DMS79 (cell line): ENCODE measurements at places on chromosomes 1 and 21.
A peak's percentile ranks its signal among the peaks of the same experiment; 100 is the strongest.

- DNase-seq, result no peak
These were observed 5.8 kb downstream of the JMJD4 start for GRCh38 chr1:227729144-227729880.

DNA sequence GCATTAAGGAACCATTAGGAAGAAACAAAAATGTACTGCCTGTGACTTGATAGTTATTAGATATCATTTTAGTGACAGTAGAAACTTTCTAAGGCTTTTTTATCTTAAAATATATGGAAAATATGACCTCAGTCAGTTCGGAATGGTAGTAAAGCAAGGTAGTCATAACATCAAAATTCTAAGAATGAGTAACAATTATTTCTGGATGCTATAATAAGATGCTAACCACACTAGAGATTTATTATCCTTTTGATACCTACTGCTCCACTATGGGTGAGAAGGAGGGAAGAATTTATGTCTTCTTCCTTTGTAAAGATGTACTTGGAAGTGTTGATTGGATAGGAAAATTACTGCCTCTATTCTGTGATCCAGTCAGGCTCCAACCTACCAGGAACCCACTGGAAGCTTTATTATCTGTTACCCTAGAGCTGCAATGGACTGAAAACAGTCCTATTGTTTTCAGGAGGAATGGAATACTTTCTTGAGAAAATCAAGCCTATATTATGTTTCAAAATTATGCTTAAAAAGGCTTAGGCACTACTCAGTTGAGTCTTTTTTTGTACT is 8.8 kb downstream of the FMN2 start:
- DNase-seq, result no peak

DNA sequence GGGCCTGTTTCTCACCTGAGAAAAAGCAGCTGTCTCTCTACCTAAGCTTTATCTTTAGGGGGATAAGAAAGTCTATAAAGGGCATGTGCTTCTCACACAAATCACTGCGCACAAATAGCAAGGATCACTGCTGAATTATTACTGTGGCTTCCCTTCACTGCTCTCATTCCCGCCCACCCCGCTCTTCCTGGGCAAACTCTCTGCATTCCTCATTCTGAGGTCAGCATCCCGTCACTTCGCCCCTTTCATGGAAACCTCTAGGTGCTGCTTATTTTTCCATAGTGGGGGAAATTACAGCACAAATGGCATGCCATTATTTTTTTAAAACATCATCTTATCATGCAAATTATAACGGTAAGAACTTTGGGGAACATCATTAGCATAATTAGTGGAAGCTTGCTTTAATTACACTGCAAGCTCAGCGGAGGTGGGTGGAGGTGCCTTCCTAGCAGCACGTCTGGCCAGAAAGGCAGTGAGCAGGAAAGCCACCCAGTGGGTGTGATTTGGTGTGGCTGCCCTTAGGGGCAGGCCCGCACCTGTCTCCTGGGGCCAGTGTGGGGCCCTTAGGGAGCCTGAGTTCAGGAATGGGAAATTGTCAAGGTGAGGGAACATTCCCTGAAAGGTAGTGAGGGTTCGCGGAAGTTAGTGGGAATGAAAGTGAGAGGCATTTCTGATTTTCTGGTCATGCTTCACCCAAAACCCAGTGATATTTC is 105.9 kb downstream of the LAMC2 start:
- no peak for DNase-seq

GRCh38 chr1:74618974-74619373 is 54.6 kb downstream of the ERICH3 start:
- no peak for DNase-seq

GRCh38 chr1:229281339-229281926 is 10.5 kb downstream of the RAB4A start:
- DNase-seq, result no peak

GRCh38 chr1:21492356-21492625 is 16.9 kb upstream of the ALPL start:
- no peak for DNase-seq

- no peak for DNase-seq
These were observed 81.5 kb upstream of the ZBTB40 start for GRCh38 chr1:22370190-22370498.

DNA sequence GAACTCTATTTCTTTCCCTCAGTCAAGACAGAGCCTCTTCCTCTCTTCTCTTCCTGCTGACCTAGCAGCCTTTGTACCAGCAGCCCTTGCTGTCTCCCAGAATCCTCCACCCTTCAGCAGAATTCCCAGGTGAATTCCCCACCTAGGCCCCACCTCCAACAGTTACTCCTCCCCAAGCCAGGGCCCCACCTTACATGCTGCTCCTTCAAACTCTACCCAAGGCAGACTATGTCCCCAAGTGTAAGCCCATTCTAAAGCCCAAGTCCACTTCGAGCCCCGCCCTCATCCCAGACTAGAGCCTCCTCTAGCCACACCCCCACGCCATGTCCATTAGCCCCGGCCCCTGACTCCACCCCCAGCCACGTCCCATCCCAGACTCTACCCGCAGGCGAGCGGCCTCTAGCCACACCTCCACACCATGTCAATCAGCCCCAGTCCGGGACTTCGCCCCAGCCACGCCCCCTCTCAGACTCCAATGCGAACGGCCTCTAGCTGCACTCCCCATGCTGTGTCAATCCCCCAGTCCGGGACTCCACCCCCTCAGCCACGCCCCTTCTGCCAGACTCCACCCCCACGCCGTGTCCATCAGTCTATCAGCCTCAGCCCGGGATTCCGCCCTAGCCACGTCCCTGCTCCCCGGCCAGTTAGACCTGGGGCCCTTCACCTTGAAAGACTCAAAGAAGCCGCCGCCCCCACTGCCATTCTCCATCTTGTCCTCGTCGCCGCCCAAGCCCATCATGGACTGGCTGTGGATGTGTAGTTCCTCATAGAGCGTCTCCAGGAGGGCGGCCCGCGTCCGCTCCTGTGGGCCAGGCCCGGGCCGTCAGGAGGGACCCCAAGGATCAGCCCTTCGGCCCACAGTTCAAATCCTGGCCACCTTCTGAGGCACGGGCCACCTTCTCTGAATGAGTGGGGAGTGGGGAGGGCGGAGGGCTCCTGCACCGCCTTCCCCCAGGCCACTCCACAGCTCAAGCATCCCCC is 61.3 kb downstream of the RAP1GAP start:
- DNase-seq, result no peak

- DNase-seq, result no peak
These were observed 46.8 kb upstream of the LAPTM5 start for GRCh38 chr1:30804352-30804751.

DNA sequence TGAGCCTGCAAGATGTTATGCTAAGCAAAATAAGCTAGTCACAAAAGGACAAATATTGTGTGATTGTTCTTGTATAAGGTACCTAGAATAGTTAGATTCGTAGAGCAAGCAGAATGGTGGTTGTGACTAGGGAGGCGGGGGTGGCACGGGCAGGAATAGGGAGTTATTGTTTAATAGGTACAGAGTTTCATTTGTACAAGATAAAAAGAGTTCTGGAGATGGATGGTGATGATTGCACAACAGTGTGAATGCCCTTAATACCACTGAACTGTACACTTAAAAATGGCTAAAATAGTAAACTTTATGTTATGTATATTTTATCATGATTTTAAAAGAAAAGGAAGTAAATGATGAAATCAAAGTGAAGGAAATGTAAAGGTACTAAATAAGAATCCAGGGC is 20.6 kb downstream of the LRRC42 start:
- no peak for DNase-seq

- no peak for DNase-seq
These were observed 71.1 kb downstream of the SETD4 start for GRCh38 chr21:35989138-35989735.

DNA sequence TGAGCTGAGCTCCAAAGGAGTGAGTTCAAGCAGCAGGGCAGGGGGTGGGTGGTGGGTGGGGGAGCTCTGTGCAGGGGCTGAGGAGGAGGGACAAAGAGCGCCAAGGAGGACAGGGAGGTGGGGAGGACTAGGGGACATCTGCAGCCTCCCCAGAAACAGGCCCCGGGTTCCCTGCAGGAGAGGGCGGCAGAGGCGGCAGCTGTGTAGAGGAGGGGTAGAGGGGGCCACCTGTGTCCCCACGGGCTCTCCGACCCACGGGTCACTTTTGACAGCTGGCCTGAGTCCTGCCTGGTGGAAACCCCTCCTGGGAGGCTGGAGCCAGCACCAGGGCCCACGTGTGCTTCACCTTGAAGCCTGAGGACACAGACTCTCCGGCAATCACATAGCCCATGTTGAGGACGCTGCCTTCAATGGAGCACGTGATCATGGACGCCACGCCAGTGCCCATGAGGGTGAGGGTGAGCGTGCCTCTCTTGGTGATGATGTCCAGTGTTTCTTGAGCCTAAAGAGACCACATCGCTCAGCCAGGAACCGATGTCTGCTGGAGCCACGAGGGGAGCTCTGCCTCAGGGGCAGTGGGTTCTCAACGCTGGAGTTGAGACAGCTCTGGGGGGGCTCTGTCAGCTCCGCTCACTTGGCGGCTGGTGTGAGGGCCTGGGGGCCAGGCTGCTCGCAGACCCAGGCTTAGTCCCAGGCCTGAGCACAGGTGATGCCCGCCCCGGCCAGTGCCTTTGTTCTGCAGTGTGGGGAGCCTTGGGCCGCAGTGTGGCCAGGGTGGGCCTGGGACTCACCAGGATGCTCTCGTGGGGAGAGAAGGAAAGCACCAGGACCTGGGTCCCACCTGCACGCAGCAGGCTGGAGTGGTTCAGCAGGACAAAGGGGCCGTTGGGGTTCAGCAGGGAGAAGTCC is 6.6 kb upstream of the TMEM52 start:
- DNase-seq, result no peak

DNA sequence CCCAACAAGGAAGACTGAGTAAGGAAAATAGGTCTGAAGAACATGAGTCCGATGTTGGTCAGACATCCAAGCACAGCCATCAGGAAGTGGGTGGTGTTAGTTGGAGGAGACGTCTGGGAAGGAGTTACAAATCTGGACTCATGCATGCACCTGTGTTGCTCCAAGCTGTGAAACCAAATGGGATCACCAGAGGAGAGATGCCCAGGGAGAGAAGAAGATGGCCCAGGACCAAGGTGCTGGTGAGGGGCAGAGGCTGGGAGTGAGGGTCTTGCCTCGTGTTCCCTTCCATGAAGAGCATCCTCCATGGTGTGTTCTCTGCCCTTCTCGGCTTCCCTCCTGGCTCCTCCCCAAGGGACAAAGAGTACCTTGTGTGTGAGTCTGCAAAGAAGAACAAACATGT is 405.6 kb downstream of the NPHP4 start:
- no peak for DNase-seq

- DNase-seq, result peak; percentile 61
These were observed 56.7 kb downstream of the KCNN3 start for GRCh38 chr1:154813300-154813816.

DNA sequence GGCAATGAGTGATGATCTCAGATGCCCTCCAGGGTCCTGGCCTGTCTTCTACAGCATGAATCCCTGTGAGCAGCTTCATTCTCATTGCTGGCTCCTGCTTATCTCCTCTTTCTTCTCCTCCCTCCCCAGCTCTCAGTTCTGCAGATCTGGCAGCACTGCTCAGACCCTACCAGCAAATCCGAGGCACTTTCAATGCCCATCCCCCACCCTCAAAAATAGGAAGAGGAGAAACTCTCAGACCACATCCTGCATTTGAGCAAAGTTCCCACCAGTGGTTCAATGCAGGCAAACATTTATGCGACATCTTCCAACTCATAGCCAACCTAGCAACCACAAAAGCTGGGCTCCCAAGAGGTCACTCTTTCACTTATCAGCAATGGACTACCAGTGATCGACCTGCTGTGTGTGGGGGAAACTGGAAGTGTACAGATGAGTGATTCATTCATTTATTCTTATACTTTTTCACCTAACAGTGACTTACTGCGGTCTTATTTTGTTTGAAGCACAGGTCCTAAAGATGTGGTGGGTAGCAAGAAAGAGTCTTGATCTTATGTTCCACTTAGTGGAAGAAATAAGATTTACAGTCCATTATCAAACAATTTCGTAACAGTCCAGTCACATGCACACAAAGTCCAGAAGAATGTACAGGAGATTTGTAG is 5.8 kb upstream of the CHI3L2 start:
- no peak for DNase-seq

- no peak for DNase-seq
These were observed 156.2 kb downstream of the RHOU start for GRCh38 chr1:228891272-228892034.

- peak; percentile 8 for DNase-seq
These were observed 6.9 kb downstream of the ADSS2 start for GRCh38 chr1:244444854-244445253.

GRCh38 chr1:91608876-91609275 is 108.2 kb downstream of the CDC7 start:
- no peak for DNase-seq

DNA sequence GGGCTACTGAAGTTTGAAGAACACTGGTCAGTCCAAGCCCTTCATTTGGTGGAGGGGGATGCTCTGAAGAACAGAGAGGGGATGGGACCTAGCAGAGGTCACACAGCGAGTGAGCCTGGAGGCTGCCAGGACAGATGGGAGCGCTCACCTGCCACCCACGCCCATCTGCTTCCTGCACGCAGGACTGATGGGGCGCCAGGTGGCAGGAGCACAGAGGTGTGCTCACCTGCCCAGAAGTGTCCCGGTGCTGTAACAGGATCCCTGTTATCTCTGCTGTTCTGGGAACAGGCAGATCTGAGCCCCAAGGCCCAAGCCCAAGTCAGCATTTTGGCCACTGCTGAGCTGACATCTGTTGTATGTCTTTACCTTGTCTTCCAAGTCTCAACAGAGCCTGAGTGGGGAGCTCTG is 40.5 kb downstream of the EPHB2 start:
- peak; percentile 44 for DNase-seq

GRCh38 chr1:85438353-85438752 is 26.6 kb downstream of the DDAH1 start:
- no peak for DNase-seq

GRCh38 chr1:240646571-240647240 is 34.8 kb upstream of the GREM2 start:
- DNase-seq, result no peak

DNA sequence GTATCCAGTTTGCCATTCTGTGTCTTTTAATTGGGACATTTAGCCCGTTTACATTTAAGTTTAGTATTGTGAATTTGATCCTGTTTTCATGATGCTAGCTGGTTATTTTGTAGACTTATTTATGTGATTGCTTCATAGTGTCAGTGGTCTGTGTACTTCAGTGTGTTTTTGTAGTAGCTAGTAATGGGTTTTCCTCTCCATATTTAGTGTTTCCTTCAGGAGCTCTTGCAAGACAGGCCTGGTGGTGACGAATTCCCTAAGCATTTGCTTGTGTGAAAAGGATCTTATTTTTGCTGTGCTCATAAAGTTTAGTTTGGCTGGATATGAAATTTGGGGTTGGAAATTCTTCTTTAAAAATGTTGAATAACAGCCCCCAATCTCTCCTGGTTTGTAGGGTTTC is 69.2 kb upstream of the PDC start:
- no peak for DNase-seq
